Osteoblast (primary cell): ENCODE measurements at places on chromosomes 6 and 20. TPM values are rescaled to one million over a fixed set of nuclear protein-coding genes. Genes with fewer than 3 reads are reported as not detected.

DNA sequence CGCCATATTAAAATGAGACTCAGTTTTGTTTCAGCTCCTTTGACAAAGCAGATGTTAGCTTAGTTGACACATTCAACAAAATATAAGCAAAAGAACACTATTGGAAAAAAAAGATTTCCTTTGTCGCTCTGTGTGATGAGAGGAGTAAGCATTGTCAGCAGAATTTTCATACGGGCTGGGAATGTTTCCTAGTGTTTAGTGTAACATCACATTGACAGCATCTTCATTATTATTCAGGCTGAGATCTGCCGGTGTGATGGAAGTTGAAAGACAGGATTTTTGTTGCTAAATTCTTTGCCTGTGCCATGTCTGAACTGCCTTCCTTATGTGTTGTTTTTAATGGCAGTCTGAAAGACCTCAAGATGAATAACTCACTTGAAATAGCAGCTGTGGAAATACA lies 49.1 kb downstream of the GRM1 start:
- DNase-seq: no peak

DNA sequence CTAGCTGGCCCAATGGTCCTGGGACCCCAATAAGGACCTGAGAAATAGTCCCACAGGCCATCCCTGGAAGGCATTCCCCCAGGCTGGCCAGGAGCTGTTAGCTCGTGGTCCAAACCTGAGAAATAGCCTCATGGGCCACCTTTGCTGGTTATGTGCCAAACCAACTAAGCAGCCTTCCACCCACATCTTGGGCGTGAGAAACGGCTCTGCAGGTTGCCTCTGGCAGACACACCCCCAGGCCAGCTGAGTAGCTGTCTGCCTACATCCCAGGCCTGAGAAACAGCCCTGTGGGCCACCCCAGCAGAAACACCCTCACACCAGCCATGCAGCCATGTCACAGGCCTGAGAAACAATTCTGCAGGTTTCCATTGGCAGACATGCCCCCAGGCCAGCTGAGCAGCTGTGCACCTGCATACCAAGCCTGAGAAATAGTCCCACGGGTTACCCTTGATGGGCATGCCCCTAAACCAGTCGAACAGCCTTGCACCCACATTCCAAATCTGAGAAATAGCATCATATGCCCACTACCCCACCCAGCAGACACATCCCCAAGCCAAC lies 567.8 kb upstream of the ID4 start:
- no peak for DNase-seq

DNA sequence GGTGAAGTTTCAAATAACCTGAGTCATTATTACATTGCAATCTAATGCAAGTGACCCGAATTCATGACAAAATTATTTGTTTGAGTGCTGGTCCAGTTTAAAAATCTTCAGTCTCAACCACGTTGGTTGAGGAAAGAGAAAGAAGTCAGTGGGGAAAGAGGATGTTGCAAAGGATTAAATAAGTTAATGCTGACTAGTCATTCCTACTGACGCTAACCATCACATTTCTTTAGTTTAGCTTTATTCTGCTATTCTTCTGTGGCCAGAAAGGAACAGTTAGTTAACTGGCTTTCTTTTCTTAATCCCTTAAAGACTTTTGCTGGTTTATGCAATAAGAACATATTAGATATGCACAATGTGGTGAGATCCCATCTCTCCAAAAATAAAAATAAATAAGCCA lies 143.8 kb upstream of the FAM83B start:
- DNase-seq: no peak

- no peak for DNase-seq
Measured at GRCh38 chr6:4929097-4929718, 74.6 kb downstream of the RPP40 start.

DNA sequence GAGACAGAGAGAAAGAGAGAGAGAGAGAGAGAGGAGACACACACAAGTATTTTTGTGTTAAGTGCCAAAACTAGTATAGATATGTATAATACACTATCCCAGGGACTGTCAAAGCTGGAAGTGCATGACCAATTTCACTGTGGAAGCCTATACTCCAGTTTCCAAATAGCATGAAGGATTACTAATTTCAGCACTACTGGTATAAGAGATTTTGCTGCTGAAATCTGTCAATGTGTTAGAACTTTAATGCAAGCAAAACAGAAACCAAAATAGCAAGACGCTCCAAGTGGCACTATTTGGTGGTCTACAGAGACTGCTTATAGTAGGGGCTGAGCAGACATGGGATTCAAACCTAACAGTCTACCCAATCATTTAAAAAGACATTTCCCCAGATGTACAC lies 284.8 kb downstream of the BTBD9 start:
- DNase-seq: no peak

GRCh38 chr6:144741659-144742058 lies 456.5 kb downstream of the UTRN start:
- no peak for DNase-seq

DNA sequence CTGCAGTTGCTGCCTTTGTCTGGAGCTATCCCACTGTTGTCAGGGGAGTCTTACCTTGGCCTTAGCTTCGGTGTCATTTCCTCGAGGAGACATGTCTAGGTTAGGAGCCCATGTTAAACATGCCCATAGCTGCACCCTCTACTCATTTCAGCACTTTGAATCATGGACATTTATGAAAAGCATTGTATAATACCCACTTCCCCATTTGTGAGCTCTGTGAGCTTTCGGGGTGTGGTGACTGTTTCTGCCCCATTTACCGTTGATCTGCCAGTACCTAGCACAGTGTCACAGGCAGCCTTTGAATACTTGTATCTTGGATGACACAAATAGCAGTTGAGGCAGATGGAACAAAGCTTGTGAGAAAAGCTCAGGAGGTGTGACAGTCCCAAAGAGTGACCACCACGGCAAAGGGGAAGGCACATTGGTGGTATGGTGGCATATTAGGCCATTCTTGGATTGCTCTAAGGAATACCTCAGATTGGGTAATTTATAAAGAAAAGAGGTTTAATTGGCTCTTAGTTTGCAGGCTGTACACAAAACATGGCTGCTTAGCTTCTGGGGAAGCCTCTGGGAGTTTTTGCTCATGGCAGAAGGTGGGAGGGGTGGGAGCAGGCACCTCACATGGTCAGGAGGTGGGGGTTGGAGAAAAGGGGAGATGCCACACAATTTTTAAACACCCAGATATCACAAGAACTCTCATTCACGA lies 42.0 kb downstream of the JARID2 start:
- no peak for DNase-seq

GRCh38 chr6:24031496-24031895 lies 94.5 kb upstream of the NRSN1 start:
- DNase-seq: no peak

GRCh38 chr6:44036196-44036595 lies 91.1 kb downstream of the MRPL14 start:
- peak; percentile 78 for DNase-seq

DNA sequence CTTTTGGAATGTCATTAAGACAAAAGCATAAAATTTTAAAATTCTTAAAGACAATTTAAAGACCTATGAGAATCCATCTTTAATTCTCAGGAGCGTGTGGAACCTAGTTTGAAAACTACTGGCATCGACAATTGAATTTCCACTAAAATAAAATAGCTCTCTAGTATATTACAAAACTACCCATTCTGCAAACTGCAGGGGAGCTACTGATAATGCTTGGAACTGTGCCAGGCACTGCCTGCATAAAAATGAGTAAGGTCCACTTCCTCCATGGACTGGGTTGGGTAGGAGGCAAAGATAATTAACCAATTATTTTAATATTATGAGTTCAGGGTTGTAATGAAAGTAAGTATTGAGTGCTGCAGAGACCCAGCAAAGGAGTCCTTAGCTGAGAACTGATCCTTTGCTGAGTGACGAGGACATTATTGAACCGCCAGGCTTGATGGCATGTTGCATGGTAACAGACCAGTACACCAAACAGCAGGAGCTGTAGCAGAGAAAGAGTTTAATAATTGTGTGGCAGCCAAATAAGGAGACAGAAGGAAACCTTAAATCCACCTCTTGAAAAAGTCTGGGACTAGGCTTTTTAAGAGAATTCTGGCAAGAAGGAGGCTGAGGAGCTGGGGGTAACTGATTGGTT lies 261.3 kb downstream of the ESR1 start:
- no peak for DNase-seq

DNA sequence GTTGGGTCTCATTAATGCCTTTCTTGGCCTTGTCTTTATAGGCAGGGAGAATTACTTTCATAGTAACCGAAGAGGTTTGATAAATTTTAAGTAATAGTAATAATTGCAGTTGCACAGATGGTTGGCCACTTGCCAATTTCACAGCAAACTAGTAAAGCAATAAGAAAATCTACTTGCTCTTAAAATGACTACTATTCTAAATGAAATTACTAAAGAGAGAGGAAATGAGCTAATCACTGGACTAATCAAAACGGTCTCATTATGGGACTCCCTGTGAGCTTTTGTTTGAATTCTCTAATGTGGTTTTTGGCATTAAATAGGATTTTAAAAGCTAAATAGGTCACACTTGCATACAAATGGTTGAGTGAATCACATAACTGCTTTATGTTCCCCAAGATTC lies 227.4 kb upstream of the PLN start:
- DNase-seq: no peak

- peak; percentile 22 for DNase-seq
Measured at GRCh38 chr20:57481281-57481711, 43.6 kb downstream of the CTCFL start.

DNA sequence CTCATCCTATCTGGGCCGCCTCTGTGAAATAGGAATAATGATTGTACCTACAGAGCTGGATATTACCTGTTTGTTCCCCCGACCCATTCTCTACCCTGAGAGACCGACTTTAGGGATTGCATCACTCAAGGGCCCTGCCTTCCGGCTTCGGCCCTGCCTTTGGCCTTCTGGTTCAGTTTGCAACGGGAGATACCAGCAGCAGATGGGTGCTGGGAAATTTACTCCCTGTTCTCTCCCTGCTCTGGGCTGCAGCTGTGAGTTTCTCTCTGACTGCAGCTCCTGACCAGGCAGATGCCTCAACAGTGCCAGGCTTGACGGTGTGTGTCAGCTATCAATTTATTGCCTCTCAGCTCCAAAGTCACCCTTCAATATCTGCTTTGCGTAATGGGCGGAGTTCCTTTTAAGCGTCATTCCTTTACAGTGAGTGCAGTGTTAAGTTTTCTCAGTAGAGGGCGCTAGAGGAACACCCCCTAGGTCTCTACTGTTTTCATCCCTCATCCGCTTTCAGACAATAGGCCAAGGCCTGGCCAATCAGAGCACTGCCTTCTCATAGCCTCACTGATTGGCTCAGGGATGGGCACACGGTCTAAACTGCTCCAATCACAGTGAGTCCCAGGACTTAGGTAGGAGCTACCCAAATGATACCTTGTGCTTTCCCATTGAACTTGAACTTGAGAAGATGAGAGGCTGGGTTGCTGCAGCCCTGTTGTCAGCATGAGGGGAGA lies 30.0 kb downstream of the KCNG1 start:
- peak; percentile 93 for DNase-seq

GRCh38 chr6:45148278-45148677 lies 179.9 kb upstream of the RUNX2 start:
- DNase-seq: no peak

GRCh38 chr20:48166082-48166835 lies 381.0 kb upstream of the SULF2 start:
- no peak for DNase-seq

DNA sequence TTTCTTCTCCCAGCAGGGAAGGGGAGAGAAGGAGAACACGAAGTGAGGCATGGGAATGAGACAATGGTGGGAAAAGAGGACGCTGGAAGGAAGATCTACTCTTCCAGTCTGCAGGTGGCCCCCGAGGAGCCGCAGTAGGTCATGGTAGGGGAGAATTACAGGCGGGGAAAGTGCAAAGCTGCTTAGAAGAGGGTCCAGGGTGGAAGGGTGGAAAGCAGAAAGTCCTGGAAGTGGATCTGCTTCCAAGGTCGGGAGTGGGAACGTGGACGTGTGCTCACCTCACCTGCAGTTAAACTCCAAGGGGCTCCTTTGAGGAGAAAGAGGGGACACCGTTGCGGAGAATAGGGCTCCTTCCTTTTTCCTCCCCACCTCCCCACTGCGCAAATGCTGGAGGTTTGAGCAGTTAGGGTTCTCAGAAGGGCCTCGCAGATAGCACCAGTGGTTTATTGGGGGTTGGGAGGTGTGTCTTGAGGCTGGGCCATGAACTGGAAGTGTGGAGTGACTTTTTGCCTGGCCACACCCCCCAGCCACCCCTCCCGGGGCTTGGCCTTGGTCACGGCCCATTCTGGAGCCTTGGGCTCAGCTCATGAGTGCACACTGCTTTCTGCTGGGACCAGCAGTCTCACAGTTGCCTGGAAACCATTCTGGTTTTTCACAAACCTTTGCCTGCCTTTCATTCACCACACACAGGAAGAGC lies 100.4 kb upstream of the MLN start:
- no peak for DNase-seq

DNA sequence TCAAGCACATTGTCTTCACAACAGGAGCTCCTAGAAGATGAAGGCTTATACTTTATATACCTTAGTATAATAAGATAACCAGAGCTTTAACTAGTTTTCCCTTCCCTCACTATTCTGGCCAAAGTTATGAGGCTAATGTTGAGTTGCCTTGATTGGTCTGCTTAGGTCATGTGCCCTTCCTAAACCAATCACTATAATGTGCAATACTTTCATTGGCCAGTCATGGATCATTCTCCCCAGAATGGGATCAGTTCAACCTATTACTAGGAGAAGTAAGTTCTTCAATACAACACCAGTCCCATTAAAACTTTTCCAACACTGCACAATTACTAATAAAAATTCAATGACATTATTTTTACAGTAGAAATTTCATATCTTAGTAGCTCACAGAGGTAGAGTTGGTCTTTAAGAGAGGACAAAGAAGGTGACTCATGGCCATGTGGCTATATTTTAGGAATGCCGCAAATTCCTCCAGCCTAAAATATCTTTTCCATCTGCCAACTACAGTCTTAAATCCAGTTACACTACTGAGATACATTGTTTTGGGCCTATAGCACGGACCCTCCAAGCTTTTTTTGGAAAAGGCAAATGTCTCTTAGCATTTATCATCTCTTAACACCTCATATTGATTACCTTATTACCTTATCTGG lies 12.5 kb upstream of the POU3F2 start:
- DNase-seq: peak; percentile 14

GRCh38 chr20:370151-370600 lies 10.4 kb upstream of the TRIB3 start:
- no peak for DNase-seq

DNA sequence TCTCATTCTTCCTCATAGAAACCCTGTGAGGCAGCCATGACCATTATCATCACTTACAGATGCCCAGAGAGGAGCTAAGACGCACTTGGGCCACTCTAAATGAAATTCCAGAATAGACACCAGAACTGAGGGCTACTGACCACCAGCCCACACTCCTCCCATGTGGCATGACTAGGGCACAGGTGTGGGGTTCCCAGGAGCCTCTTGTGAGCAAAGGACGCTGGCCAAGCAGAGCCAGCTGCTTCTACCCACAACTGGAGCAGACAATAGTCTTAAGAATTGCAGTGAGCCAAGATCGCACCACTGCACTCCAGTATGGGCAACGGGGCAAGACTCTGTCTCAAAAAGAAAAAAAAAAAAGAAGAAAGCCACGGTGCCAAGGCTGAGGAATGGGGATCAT lies 10.0 kb downstream of the AHCY start:
- DNase-seq: no peak

- DNase-seq: peak; percentile 94
Measured at GRCh38 chr6:39929733-39930461, 4.4 kb downstream of the MOCS1 start.

GRCh38 chr6:158010591-158011477 lies 29.2 kb downstream of the SYNJ2 start:
- no peak for DNase-seq

Gene TBC1D7
- total RNA-seq: 18.8 and 25.3 TPM in 2 replicates

Gene KCNQ2
- 0.36 TPM in 1 of 2 replicates, not detected in the other for total RNA-seq

Gene NKAPL
- total RNA-seq: 1.1 and 1.2 TPM in 2 replicates

Gene IFT52
- 63.0 and 73.7 TPM in 2 replicates for total RNA-seq

Gene BMP6
- 0.59 and 0.72 TPM in 2 replicates for total RNA-seq

Gene METTL24
- 0.29 and 0.36 TPM in 2 replicates for total RNA-seq

Gene HEY2
- 2.2 and 2.4 TPM in 2 replicates for total RNA-seq

Gene FNDC1
- 24.2 and 34.2 TPM in 2 replicates for total RNA-seq

Gene CST2
- total RNA-seq: not detected in 2 replicates
